ENCODE measurements at places on chromosomes 4 and X.

- DNase-seq, result no peak
Measured at GRCh38 chr4:106494066-106494465, 125.5 kb upstream of the GIMD1 start.

DNA sequence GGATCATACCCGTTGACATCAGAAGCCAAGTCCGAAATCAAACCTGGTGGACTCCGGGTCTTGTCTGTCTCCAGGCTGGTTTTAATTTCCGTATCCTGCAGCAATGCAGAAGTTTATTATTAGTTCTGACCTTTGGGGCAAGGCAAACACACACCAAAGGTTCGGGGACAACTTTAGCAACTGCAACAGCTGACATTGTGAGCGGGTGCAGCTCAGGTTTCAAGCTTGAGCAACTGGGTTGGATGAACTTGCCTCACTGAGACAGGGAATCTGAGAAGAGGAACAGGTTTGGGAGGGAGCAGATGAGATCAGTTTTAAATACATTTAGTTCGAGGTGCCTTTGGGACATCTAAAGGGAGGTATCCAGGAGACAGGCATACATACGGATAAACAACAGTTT, 110.7 kb downstream of the GNL3L start:
- DNase-seq, result no peak

DNA sequence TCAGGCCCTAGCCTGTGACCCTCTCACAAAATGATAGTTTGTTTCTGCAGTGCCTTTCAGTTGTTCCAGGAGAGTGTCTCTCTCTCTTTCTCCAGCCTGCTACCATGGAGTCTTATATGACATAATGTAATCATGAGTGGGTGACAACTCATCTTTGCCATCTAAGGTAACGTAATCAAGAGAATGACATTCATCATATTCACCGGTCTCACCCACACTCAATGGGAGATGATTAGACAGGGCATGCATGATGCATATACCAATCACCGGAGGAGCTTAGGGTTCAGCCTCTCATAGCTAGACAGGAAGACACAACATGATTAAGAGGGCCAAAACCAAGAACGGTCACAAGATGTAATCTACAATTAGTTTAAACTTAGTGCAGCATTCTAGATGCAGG, 97.1 kb upstream of the FAM9B start:
- no peak for DNase-seq

DNA sequence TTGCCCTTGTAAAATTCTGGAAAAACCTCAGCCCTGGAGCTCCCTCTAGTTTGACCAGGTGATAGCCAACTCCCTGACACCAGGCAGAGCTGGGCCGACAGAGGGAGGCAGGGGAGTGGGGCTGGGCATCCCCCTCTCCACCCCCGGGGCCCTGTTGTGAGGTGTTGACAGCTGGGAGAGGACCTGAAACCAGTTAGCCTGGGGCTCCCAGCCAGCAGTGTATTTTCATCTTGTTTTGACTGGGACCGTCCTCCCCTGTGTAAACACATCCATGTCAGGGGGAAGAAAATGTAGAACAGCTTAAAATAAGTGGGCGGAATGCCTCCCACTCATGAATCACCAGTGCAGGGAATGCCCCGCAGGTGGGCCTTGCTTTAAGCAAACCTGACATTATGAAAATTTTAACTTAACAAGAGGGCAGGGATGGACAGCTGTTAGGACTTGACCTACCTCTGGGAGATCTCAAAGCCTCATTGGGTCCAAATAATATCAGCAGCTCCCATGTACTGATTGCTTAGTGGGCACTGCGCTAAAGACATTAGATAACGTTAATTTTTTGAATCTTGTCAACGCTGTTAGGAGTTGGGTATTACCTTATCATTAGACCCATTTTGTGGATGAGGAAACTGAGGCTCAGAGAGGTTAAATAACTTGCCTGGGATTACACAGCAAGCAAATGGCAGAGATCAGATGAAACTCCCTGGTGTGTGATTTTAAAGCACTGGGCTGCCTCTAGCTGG, 45.9 kb downstream of the TSC22D3 start:
- DNase-seq, result no peak

DNA sequence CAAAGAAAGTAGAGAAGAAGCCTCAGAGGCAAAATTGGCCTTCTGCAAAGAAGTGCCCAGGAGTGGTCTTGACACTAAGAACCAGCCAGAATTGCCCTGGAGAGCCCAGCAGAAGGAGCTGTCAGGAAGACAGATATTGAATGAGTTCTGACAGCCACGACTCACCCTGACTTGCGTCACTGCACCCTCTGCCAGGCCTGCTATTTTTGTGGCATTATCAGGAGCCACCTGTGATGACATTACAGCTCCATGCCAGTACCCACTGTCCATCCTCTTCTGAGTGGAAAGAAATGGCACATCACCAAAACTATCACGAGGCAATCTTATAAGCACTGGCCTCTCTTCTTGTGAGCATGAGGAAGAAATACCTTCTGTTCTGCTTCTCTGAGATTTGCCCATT, 67.7 kb downstream of the SMIM20 start:
- DNase-seq, result no peak

- no peak for DNase-seq
Measured at GRCh38 chr4:183503497-183504063, 1.3 kb upstream of the ING2 start.

- no peak for DNase-seq
Measured at GRCh38 chrX:118499295-118499694, 3.7 kb downstream of the DOCK11 start.

DNA sequence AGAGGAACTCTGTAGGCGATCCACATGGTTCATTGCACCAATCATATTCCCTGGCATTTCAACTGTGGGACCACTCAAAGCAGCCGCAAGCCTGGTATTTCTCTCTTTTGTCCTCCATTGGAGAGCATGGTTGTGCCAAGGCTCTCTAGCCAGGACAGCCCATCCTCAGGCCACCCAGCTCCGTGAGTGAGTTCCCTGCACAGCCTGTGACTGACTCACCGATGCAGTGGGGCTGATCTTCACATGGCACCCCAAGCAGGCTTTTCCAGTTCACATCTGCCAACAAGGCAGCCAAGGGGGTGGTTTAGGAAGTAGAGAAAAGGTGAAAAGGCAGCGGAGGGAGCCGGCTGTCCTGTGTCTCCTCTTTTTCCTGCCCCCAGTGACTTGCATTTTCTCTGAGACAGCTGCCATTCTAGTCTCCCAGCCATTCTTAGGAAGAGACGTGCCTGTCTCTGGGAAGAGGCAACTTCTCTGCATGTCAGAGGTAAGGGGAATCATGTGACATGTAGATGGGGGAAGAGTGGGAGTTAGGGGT, 69.2 kb downstream of the MID1IP1 start:
- no peak for DNase-seq

DNA sequence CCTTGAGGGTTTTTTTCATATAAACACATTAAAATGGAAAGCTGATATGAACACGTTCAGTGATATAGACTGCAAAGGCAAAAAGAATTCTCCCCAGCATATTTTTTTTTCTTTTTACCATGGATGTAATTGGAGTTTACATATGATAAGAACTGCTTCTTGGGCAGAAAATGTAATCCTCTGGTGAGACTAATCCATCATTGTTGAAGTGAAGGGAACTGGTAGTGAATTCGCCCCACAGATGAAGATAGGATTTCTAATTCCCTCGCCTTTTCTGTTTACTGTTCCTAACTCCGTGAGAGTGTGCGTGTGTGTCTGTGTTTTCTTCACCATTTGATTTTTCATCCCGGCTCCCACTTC, 88.9 kb downstream of the GPR143 start:
- no peak for DNase-seq

DNA sequence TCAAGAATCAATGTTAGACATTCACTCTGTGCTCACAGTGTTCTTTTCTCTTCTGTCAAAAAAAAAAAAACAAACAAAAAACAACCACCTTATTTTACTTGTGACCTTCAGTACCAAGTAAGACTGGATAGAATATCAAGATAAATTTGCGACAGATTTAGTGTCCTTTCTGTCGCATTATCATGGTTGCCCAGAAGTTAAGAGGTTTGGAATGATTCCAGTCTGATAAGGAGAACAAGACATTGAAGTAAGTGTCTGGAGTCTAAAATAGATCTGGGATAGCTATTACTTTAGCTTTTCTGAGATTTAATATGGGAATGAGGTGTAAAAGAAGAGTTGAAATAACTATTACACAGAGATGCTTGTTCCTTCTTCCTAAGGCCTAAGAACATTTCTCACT, 31.7 kb downstream of the SNCA start:
- no peak for DNase-seq

DNA sequence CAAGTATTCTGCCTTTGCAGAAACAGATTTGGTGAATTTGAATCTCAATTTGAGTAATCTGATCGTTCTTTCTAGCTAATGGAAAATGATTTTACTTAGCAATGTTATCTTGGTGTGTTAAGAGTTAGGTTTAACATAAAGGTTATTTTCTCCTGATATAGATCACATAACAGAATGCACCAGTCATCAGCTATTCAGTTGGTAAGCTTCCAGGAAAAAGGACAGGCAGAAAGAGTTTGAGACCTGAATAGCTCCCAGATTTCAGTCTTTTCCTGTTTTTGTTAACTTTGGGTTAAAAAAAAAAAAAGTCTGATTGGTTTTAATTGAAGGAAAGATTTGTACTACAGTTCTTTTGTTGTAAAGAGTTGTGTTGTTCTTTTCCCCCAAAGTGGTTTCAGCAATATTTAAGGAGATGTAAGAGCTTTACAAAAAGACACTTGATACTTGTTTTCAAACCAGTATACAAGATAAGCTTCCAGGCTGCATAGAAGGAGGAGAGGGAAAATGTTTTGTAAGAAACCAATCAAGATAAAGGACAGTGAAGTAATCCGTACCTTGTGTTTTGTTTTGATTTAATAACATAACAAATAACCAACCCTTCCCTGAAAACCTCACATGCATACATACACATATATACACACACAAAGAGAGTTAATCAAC, 15.3 kb downstream of the PLP1 start:
- DNase-seq, result no peak

DNA sequence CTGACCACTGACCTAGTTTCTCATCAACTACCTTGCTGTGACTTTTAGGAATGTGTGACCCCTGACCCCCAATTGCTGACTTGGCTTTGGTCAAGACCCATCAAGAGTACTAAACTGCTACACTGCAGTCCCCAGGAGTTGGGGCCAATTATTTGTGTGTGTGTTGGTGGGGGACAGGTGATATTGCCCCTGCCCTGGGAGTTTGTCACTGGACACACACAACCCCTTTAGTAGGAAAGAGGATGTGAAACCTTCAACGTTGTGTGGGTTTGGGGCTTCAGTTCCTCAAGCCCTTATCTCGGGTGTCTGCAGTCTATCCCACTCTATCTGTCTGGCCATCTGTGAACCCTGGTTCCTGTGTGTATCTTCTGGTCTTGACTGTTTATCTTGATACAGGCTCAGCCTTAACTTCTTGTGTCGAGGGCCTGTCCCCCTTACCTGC, 6.5 kb downstream of the SASH3 start:
- DNase-seq, result no peak

DNA sequence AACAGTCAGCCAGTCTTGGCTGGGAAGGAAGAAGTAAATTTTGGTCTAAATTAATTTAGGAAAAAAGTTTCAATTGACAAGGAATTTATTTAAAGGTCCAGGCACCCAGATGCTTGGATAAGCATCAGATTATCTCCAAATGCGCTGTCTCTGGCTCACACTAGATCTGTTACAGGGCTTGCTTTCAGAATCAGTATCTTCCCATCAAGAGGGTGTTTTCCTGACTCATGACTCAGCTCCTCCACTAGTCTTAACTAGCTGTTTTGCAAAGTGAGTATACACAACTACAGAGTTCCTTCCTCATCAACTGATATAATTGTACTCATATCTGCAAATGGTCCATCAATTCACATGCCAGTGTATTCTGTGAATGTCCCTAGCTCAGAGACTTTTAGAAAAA, 482.1 kb upstream of the CPEB2 start:
- DNase-seq, result no peak

GRCh38 chr4:65880594-65880993, 210.3 kb upstream of the EPHA5 start:
- DNase-seq, result no peak

- DNase-seq, result no peak
Measured at GRCh38 chrX:31166416-31166815, 94.6 kb upstream of the FTHL17 start.

- DNase-seq, result no peak
Measured at GRCh38 chr4:163911891-163912290, 417.4 kb downstream of the TMA16 start.

DNA sequence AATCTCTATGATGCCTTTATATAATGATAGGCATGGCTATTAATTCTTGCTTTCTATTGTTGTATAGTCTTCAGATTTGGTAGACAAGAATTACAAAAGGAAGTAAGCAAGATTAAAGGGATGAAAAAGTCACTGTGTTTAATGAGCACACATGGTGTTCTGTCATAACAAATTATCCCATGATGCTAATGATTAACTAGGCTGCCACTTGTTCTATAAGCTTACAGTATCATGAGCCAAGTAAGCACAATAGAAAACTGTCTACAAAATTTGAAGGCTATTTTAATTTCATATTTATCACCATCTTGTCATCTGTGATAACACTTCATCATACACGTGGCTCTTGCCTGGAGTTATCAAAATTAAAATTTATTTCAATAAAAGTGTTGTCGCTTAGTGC, 466.7 kb downstream of the GASK1B start:
- DNase-seq, result no peak

DNA sequence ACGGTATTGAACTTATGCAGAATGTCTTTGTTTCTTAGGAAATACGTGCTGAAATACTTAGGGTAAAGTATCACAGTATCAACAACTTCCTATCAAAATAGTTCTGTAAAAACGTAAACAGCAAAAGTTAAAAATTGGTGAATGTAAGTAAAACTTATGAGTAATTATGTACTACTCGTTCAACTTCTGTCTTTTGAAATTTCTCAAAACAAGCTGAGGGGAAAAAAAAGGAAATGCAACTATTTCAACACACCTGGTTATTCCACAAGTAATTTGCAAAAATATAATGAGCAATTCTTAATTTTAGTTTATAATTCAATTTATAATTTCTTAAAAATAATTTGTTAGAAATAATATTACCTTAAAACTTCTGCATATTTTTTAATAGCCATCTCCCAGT, 8.3 kb downstream of the PPID start:
- no peak for DNase-seq

DNA sequence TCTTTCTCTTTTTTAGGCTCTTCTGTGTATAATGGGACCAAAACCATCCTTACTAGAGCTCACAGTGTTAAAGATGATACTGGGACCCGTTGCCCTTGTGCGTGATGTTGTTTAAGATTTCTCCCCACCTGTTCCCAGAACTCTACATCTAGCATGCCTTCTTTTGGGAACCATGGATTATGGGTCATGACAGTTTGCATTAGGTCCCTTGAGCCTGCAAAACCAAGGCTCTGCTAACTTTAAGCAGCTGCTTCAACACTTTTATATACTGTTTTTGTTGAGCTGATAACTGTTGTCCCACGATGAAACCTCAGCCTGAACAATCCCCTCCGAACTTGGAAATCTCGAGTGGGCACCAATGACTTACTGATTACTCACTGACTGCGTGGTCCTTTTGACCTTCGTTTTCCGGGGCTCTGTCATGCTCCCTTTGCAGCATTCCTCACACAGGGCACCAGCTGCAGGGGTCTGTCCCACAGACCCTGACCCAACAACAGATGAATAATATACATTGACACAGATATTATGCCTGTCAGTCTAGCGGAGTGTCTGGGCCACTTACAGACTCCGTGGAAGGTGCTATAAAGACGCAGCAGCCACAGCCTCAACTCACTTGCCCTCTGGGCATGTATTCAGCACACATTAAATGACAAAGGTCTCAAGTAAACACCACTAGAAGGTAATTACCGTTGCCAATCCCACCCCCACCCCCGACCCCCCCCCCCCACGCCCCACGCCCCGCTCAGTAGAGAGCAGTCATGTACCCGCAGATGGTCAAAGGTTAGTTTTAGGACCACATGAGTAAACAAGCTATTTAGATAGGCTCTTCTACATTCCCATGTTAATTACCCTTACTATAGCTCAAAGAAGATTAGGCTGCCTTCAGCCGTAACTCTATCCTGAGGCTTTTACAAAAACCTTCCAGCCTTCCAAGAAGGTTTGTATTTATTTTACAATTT, 162.0 kb upstream of the WDFY3 start:
- DNase-seq, result no peak
